ENCODE measurements at places on chromosomes 2 and 18.

DNA sequence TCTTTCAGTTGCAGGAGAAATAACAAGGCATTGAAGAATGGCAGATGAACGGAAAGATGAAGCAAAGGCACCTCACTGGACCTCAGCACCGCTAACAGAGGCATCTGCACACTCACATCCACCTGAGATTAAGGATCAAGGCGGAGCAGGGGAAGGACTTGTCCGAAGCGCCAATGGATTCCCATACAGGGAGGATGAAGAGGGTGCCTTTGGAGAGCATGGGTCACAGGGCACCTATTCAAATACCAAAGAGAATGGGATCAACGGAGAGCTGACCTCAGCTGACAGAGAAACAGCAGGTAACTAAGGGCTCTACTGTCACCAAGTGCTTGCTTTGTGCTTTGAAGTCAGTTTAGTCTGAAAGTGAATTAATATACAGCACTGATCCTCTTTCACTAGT lies 118.5 kb upstream of the UNC80 start:
- no peak for DNase-seq

GRCh38 chr2:215423234-215423633 lies 12.6 kb downstream of the FN1 start:
- DNase-seq: no peak

DNA sequence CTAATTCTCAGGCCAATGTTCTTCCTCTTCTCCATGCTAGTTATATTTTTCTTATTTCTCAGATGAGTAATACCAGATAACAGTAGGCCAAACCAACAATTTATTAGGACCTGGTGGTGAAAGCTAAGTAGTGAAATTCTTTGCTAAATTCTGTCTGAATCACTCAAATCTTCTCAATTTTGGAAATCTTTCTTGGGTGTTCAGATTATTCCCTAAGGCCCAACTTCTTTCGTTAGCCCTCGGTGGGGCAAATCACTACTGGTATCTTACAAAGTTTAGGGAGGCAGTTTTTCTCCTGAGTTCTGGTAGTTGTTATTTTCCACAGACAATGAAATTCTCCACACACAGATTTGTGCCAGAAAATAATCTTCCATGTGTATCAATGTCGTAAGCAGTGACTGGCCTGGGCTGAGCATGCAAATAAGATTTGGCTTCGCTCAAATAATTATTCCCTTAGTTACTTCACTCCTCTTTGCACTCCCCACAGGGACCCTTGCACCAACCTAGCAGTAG lies 443.5 kb upstream of the SLC14A2 start:
- no peak for DNase-seq

- DNase-seq: no peak
Observed at GRCh38 chr2:240500561-240501423, 57.0 kb downstream of the ANKMY1 start.

- no peak for DNase-seq
Observed at GRCh38 chr18:45978084-45978483, 11.0 kb upstream of the EPG5 start.

GRCh38 chr2:56286936-56287335 lies 103.1 kb downstream of the CCDC85A start:
- no peak for DNase-seq

DNA sequence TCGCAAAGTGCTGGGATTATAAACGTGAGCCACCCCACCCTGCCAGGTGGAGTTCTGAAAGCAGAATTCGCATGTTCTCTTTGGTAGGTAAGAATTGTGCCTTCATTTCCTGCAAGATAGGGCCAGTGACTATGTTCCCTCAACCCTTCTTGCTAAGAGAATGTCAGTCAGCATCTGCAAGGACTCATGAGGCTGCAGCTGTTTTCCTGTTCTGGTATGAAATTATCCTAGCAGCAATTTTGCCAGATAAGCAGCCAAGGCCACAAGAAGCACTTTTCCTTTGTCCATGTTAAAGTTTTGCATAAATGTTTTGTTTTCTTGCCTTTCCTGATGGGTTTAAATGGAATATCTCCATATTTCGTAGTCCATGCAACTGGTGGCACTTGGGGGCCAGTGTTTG lies 6.8 kb upstream of the ARHGAP28 start:
- no peak for DNase-seq

DNA sequence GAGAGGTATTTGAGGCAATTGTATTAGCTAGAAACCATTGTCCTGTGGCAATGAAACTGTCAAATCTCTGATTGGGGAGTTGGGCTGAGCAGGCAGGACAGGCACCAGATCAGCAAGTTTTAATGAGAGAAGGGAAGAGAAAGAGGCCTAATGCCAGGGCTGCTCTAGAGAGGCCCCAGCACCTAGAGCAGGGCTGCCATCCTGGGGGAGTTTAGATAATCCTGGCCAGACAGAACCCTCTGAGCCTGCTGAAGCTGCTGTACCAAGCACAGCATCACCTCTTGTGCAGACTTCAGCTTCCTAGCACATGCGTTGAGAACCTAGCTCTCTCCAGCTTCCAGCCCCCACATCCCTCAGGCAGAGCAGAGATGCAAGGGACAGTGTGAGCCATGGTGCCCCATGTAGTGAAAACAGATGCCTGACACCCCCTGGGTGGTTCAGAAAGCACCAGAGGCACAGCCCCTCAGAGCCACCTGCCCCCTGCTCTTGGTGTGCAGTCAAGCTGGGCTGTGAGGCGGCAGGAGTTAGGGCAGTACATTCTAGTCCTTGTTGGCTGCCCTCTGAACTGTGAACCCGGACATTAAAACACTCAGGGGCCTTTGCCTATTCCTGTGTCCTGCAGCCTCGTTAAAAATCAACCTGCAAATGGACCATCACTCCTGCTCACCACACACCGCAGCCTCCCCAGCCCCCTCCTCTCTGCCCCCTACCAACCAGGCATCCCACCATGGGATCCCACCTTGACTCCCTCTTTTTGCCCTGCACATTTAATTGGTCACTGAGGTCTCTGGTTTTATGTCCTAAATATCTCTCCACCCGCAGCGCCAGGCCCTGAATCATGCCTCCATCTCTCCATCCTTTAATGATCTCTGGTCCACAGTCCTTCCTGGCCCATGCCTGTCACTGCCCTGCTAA lies 52.7 kb downstream of the ADD2 start:
- no peak for DNase-seq

GRCh38 chr18:76997951-76998808 lies 134.4 kb downstream of the MBP start:
- DNase-seq: no peak

DNA sequence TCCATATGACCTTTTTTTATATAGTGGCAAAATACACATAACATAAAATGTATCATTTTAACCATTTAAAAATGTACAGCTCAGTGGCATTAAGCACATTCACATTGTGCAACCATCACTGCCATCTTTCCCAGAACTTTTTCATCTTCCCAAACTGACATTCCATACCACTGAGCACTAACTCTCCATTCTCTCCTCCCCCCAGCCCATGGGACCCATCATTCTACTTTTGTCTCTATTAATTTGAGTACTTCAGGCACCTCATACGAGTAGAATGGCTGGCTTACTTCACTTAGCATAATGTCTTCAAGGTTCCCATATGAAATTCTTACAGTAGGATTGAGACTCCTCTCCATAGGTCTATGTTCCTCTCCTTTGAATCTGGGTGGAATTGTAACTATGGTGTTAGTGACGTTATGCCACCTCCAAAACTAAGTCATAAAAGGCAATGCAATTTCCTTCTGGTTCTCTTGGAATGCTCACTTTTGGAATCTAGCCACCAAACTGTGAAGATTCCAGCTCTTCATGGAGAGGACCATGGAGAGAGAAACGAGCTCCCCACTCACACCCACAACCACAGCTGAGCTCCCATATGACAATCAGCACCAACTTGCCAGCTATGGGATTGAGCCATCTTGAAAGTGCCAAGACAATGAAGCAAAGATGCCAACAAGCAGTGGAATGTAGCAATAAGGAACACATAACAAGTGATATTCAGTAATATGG lies 9.8 kb upstream of the DNAJC27 start:
- DNase-seq: no peak

DNA sequence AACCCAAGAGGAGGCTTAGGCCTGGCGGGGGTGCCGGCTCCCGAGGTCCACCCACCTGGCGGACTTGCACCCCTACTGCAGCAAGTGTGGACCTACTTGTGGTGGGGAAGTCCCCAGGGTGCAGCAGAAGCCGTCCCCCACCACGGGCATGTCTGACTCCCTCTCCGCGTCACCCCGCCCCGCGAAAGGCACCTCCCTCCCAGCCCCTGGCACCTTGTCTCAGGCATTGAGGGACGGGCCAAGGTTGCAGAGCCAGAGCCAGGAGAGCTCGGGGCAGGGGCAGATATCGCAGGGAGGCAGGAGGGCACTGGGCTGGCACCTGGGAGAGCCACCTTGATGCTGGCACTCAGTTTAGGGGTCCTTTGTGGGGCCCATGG lies 19.0 kb downstream of the CROCC2 start:
- no peak for DNase-seq

DNA sequence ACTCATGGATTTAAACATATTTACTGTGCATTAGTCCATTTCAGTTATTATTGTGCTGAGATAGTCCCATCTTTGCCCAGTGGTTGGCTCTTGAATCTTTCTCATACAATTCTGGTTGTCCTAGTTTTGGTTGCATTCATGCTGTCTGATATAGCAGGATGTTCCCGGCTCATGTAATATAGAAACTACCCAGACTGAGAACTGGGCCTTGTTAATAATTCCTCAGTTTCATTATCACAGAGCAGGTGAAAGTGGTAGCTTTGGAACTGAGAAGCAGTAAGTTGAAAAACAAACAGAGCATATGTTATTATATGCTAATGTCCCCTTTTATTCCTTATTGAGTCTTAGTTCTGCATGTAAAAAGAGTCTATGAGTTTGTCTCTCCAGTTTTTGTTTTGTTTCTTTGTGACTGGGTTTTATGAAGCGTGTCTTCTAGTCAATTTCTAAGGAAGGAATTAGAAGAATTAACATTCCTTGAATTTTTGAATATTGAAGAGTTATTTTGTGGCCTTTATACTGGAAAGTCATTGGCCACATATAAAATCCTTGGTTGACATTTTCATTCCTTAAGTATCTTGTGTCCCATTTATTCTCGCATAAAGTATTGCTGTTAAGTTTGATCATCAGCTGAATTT lies 43.3 kb downstream of the EIF5B start:
- no peak for DNase-seq

- no peak for DNase-seq
Observed at GRCh38 chr2:67645280-67646138, 248.4 kb downstream of the ETAA1 start.

DNA sequence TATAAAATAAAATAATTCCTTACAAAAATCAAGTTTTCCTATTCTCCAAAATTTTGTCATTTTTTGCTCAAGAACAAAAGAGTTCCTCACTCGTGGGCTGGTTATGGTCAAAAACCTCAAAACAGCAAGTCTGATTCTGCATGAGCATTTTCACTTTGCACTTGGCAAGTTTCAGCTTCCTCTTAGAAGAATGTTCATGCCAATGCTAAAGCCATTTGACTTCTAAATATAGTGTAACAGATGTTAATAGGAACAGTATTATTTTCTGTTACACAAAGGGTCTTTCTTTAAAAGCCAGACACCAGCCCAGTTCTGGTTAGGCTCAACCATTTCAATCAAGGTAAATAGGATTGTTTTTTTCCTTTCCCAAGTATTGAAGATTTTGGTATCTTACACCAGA lies 261.3 kb upstream of the CCDC68 start:
- DNase-seq: no peak

DNA sequence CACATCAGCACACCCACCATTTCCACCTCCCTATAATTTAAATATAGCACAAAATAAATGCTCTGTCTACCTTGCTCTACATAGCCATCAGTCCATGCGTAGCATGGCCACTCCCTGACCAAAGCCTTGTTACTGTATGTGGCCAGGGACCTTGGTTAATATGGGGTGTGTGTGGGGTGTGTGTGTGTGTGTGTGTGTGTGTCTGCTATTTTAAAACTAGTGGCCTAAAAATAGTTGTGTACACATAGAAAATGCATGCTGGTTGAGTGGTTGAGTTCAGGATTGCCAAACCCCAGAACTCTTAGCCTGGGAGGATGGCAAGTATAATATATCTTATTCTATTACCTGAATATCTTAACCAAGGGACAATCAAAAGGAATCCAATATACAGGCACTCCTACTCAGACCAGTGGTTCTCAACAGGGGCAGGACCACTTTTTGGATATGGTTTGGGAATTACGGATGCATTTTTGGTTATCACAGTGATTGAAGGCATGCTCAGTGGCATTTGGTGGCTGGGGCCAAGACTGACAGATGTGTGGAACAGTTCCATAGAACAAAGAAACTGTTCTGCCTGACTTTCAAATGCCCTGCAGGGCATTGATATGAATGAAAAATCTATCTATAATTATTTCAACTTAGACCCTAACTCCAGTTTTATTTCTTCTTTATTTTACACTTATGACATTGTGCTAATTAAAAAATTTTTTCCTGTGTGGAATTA lies 72.3 kb upstream of the PSME4 start:
- DNase-seq: peak; percentile 88

GRCh38 chr2:162149940-162150339 lies 2.1 kb downstream of the GCG start:
- no peak for DNase-seq

GRCh38 chr2:227430639-227431038 lies 41.3 kb upstream of the AGFG1 start:
- no peak for DNase-seq

DNA sequence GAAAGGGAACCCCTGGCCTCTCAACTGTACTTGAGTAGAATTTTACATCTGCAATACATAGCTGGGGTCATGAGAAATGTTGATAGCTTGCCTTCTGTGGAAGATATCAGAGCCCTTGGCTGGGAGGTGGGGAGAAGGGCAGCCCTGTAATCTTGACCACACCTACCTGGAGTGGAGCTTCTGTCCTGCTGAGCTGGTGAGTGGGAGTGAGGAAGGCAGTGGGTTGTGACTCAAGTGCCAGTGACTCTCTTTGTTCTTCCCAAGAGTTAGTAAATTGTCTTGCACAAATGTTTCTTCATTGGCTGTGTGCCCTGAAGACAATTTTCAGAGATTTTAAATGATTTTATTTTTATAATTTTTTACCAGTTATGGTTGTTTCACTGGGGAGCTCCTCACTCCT lies 277.3 kb downstream of the MBD5 start:
- no peak for DNase-seq

DNA sequence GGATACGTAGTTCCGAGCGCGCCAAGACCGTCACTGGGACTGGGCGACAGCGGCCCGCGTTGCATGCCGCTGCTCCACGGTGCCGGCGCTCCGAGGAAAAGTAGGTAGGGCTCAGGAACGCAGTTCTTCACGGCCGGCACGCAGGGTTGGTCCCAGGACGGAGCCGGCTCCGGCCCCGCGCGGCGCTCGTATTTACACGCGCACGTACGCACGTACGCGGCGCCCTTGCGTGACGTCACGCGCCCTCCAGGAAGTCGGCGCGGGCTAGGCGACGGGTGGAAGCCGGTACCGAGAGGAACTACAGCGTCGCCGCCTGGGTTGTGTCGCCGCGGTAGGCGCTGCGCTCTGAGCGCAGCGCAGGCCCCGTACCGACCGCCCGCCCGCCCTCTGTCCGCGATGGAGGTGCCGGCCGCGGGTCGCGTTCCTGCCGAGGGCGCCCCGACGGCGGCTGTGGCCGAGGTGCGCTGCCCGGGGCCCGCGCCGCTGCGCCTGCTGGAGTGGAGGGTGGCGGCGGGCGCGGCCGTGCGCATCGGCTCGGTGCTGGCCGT lies at the start of gene CTDP1:
Gene CTDP1 (plus strand): TSS at position 252 of the 548 bp plus-strand sequence. CDS start 145 bp downstream, at position 397.
- peak; percentile 88 for DNase-seq
